Anterior cingulate cortex (tissue), 58 donors: ENCODE measurements at places on chromosomes 7 and 10.

DNA sequence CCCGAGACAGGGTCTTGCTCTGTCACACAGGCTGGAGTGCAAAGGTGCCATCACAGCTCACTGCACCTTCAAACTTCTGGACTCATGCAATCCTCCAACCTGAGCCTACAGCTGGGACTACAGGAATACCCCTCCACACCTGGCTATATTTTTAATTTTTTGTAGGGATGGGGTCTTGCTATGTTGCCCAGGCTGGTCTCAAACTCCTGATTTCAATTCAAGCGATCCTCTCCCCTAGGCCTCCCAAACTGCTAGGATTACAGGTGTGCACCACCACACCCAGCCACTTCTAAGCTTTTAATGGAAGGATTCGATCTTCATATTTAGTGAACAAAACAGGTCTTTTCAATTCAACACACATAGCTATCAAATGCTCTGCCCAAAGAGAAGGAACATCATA, 29.7 kb downstream of the FZD9 start:
- DNase-seq: no peak

DNA sequence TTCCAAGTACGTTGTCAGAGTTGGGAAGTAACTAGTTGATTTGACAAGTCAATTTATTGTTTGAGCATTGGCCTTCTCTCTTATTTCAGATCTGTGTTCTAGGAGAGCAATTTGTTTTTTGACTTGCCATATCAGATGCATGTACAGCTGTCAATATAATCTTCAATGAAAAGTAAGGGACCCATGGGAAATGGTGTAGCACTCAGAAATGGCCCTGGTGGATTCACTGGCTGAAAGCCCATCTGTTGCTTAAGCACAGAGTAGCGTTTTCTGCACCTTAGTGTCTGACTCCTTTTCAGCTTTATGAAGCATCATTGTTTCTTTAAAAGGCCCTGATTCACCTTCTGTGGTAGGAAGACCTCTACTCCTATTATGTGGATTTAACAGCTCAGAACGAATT, 10.2 kb downstream of the GARS1 start:
- no peak for DNase-seq

DNA sequence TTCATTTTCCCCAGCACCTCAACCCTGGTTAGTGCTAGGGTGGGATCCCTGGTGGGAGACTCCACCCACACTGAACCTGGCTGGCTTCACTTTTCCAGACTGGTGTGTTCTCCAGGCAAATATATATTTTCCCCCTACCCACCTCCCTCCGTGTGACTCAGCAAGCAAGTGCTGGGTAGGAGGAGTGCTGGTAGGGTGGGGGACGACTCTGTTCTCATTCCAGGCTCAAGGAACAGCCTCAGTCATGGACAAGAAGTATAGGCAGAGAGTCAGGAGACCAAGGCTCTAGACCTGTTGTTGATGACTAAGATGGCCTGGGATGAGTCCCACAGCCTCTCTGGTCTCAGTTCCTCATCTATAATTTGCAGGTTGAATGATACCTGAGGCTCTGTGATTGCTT, 328.1 kb downstream of the KCNMA1 start:
- DNase-seq: no peak

DNA sequence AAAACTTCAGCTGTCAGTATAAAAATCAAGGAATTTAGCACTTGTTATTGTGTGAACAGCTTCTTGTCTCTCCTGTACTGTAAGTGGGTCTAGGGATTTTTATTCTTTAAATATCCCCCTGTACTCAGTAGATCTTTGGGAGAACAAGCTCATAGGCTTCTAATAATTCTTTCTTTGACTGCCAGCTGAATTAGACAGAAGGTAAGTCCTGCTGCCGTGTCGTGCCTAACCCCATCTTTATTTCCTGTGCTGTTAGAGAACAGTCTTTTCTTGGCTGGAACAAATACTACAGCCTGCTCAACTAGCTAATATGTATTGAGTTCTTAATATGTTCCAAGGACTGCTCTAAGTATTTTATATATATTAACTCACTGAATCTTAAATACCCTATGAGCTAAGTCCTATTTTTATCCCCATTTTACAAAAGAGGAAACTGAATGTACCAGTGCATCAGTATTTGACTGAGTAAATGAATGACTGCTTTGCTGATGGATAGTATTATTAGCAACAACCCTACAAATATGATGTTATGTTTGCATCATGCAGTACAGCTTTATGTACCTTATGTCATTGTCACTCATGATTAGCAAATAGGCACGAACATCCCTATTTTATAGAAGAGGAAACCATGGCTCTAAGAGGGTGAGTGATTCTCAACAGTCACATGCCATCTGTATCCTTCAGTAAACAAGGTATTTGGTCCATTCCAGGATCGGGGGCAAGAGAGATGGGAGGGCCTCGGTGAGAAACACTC, 5.5 kb upstream of the DUSP5 start:
- DNase-seq: no peak

- DNase-seq: no peak
Observed at GRCh38 chr10:48523820-48524758, 80.8 kb downstream of the ARHGAP22 start.

DNA sequence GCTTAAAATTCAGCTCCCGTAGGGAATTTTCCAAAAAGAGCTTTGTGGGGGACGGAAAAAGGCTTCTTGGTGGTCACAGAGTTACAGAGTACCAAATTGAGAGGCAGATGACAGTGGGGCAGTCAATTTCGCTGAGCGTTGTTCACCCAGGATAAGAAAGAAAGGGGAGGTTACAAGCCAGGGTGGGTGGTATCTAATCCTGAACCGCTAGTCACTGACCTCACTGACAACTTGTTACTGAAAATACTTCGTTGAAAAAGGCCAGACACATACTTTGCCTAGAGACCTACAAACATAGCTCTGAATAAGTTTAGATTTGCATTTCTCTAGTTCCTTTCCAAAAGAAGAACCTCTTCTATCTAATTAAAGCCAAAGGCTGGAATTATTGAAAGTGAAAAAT, at the start of gene CTNNA3:
Gene CTNNA3, minus strand, starts transcription at position 167 of the 400 bp plus-strand sequence.
- DNase-seq: no peak

DNA sequence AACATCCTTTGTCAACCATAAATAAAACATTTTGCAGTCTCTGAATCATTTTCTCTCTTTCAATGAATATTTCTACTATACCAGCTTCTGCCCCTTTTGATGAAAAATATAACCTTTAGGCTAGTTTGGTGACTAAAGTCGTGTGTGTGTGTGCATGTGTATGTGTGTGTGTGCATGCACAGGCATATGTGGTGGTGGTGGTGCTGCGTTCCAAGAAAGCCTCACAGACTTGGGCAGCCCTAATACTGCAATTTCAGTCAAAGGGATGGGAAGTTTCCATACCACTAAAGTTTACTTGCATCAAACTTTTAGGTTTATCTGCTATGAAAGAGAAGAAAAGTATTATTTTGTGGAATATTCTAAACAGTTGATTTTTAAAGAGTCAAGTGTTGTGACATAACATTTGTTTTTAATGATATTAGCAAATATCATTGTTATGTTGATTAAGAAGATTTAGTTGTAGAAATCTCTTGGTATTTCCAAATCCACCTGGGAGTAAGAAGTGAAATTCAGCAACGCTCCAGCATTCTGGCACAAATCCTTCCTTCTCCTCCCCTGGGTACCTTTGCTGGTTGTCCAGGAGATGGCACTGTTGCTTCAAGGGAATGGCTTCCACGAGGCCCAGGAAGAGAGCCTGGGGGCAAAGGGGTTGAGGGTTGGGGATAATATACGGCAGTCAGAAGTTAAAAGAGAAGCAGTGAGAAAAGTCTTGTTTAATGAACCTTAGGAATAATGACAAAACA, 41.5 kb downstream of the ASB4 start:
- peak; percentile 25 for DNase-seq

- DNase-seq: no peak
Observed at GRCh38 chr7:28069388-28069787, 111.2 kb downstream of the JAZF1 start.

- no peak for DNase-seq
Observed at GRCh38 chr10:132250481-132251475, 57.0 kb downstream of the STK32C start.

- DNase-seq: no peak
Observed at GRCh38 chr7:83782628-83783027, 133.7 kb upstream of the SEMA3E start.

GRCh38 chr7:20172736-20173334, 44.3 kb downstream of the MACC1 start:
- peak; percentile 48 for DNase-seq

- no peak for DNase-seq
Observed at GRCh38 chr7:151188252-151188542, 1.1 kb upstream of the ASB10 start.

DNA sequence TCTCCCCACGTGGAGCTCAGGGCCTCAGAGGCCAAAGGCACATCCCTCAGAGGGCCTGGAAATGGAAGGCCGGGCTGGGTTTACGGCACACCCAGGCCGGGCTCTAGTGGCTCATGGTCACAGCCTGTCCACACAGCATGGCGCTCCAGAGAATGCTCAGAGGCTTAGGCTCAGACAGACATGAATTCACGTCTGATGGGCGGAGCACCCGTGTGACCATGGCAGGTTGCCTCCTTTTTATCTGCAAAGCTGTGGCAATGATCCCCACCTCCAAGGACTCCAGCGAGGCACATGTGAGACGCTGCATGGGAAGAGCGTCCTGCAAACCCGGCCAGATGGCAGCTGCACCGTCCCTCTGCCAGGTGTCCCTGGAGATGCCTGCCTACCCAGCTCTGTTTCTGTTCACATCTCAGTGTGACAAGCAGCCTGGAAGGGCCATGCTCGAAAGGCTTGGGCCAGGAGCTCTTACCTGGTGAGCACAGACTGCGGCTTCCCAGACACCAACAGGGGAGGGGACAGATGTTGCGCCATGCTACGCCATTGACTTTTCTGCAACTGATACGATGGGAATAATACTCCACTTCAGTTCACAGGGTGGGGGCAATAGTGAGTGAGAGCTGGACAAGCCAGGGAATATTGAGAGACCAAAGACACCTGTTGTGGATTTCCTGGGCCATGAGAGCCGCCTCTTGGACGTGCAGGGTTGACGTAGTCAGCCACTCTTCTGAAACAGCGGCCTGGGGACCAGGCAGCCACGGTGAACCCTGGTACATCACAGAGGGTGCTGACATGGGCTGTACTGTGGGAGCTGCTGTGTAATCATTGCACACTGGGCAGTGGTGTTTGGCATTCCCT, 34.4 kb upstream of the FAM20C start:
- DNase-seq: no peak

GRCh38 chr7:3649678-3650440, 348.8 kb downstream of the SDK1 start:
- no peak for DNase-seq

DNA sequence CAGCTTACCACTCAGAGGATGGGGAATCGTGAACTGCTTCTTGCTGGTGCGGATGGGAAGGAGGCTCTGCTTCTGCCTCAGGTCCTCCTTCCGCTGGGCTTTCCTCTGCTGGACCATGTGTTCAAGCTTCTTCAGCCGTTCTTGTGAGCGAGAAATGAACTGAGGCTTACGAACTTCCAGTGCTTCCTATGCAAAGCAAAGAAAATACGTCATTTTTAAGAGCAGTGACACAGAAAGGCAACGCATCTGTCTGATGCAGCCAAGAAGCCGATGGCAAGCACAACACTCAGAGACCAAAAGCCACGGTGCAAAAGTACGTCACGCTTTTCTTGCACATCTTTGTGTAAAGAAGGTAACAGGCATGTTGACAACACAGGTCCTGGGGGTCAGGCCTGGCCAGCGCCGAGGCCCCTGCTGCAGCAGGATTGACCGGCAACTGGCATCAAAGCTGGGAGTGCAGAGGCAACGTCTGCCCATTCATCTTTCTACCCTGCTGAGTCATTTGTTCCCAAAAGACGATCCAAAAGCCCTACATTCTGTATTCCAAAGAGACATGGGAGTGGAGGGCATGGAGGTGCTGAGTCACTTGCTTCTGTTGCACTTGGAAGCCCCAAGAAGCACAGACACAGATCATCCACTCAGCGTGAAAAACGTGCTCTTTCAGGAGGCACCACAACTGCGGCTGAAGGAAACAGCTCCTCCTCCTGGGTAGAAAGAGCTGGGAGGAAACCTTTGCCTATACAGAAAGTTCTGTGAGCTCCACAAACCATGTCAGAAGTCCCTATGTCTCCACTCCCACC, 71.0 kb upstream of the ADAM12 start:
- no peak for DNase-seq

GRCh38 chr7:67809586-67809985, 813.0 kb downstream of the TYW1 start:
- DNase-seq: no peak

- DNase-seq: no peak
Observed at GRCh38 chr10:120794390-120794789, 56.8 kb upstream of the WDR11 start.

DNA sequence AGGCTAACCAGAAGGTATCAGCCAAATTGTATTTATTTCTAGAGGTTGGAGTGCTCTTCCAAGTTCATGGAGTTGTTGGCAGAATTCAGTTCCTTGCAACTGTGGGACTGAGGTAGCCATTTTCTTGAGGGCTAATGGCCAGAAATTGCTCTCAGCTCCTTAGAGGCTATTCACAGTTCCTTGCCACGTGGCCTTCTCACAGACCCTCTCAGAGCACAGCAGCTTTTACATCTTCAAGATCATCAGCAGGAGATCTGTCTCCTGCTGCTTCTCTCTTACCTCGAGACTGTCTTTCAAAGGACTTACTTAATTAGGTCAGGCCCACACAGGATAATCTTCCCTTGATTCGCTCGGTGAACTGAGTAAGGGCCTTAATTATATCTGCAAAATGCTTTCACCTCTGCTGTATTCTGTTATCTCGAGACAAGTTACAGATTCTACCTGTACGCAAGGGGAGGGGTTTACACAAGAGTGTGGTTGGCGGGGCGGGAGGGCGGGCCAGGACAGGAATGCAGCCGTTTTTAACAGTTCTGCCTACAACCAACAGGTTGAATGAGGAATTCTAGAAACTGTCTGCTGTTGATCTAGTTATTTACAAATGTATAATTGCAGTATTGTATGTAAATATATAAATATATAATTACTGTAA, 15.0 kb downstream of the MIOS start:
- no peak for DNase-seq

DNA sequence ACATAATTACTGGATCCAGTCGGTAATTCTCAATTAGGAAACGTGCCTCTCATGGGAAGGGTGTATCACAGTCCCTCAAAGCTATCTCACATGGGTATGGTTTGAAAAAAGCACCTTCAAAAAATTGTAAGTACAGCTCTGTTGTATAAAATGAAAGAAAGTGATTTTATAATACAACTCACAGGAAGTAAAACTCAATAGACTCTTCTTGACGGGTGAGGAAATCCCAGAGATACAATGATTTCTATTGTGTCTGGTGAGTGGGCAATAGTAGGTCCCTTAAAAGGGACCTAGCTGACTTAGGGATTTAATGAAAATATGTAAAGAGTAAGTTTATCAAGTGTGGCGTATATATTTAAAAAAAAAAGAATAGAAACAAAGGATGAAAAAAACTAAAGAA, 27.0 kb downstream of the TASOR2 start:
- no peak for DNase-seq

DNA sequence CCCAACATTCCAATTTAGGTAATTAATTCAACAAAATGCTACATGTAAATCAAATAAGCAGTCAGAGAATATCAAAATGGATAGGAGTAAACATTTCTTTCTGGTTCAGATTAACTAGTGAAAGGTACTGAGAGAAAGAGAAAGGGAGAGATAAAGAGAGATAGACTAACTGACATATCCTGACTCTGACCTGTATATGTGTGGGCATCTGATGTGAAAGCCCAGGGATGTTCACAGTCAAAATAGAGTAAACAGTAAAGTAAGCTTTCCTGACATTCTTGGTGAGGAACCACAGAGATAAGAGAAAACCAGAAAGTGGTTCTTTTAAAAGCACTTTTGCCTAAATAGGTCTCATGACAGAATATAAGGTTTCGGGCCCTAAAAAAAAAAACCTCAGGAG, 37.5 kb upstream of the ANK3 start:
- DNase-seq: no peak

GRCh38 chr7:158561659-158562058, 26.0 kb downstream of the PTPRN2 start:
- no peak for DNase-seq

- no peak for DNase-seq
Observed at GRCh38 chr10:86888585-86889381, 68.6 kb downstream of the MMRN2 start.
